ENCODE measurements at places on chromosomes 3 and 15.
A peak's percentile ranks its signal among the peaks of the same experiment; 100 is the strongest.

DNA sequence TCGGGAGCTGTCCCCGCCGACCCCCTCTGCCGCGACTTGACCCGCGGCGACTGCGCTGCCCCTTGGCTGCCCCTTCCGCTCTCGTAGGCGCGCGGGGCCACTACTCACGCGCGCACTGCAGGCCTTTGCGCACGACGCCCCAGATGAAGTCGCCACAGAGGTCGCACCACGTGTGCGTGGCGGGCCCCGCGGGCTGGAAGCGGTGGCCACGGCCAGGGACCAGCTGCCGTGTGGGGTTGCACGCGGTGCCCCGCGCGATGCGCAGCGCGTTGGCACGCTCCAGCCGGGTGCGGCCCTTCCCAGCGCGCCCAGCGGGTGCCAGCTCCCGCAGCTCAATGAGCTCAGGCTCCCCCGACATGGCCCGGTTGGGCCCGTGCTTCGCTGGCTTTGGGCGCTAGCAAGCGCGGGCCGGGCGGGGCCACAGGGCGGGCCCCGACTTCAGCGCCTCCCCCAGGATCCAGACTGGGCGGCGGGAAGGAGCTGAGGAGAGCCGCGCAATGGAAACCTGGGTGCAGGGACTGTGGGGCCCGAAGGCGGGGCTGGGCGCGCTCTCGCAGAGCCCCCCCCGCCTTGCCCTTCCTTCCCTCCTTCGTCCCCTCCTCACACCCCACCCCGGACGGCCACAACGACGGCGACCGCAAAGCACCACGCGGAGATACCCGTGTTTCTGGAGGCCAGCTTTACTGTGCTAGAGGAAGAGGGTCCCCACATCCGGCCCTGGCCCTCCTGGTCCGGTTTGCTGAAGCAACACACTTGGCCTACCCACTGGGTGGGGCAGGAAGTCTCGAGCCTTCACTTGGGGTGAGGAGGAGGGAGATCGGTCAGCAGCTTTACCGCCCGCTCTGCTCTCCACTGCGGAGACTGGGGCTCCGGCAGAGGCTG, at the start of gene RASSF1:
Gene RASSF1, minus strand, starts transcription at position 389 of the 882 bp plus-strand sequence. Its CDS starts 31 bp downstream, at position 358.
- peak; percentile 40 for DNase-seq

DNA sequence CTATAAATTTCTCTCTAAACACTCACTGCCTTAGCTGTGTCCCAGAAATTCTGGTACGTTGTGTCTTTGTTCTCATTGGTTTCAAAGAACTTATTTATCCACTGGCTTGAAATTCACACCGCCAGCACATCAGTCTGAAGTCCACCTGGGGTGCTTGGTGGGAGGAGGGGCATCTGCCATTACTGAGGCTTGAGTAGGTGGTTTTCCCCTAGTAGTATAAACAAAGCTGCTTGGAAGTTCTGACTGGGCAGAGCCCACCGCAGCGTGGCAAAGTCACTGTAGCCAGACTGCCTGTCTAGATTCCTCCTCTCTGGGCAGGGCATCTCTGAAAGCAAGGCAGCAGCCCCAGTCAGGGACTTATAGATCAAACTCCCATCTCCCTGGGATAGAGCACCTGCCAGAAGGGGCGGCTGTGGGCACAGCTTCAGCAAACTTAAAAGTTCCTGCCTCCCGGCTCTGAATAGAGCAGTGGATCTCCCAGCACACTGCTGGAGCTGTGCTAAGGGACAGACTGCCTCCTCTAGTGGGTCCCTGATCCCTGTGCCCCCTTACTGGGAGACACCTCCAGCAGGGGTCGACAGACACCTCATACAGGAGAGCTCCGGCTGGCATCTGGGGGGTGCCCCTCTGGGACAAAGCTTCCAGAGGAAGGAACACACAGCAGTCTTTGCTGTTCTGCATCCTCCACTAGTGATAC, 114.1 kb downstream of the SUCLG2 start:
- DNase-seq = no peak

GRCh38 chr3:18680758-18681157, 255.6 kb upstream of the SATB1 start:
- no peak for DNase-seq

GRCh38 chr3:50193746-50194127, 2.3 kb downstream of the GNAT1 start:
- no peak for DNase-seq

DNA sequence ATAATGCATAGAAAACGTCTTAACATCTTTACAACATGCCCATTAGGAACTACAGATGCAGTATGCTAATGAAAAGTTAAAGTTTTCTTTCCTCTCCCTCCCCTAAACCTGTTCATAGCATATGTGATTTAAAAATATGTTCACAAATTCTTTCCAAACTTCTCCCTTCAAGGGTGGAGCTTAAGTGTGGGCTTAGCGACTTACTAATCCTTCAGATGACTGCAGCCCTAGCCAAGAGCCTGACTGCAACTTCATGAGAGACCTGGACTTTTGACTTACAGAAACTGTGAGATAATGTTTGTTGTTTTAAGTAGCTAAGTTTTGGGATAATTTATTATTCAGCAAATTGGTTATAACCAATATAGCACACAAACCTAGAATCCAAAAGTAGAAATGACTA, 22.0 kb upstream of the ANXA2 start:
- no peak for DNase-seq
